Epithelial cell of prostate (primary cell): ENCODE measurements at places on chromosomes 6 and 20.

GRCh38 chr6:28809947-28810658 lies 113.7 kb downstream of the TRIM27 start:
- DNase-seq: no peak

DNA sequence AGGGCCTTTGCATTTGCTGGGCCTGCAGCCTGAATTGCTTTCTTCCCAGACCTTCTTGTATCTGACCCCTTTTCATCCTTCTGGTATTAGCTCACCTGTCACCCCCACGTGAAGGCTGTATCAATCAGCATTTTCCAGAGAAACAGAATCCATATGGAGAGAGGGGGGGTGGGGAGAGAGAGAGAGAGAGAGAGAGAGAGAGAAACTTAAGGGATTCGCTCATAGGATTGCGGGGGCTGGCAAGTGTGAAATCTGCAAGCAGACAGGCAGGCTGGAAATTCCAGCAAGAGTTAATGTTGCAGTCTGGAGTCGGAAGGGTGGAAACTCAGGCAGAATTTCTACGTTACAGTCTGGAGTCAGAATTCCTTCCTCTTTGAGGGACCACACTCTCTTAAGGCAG lies 410.7 kb upstream of the SULF2 start:
- no peak for DNase-seq

DNA sequence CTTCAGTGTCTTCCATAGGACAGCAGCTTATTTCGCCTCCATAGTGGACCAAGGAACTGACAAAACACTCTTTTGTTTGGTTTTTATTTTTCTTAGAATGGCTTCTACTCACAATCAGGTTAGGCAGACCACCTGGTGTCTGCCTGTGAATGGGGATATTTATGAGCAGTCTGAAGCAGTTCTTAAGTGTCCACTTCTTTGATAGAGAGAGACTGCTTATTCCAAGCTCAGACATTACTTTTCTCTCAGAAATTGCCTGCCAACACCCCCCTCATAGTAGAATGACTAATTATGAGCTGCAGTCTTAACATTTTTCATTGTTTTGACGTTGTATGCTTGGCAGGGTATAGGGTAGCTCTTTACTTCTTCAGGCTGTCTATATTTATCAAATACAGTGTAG lies 174.7 kb downstream of the ZFAND3 start:
- DNase-seq: no peak

GRCh38 chr6:93176070-93176469 lies 243.3 kb downstream of the EPHA7 start:
- no peak for DNase-seq

- no peak for DNase-seq
These were observed 279.6 kb downstream of the PRL start for GRCh38 chr6:22017272-22017671.
